Common myeloid progenitor, CD34-positive (primary cell): ENCODE measurements at places on chromosomes 6 and 20.

DNA sequence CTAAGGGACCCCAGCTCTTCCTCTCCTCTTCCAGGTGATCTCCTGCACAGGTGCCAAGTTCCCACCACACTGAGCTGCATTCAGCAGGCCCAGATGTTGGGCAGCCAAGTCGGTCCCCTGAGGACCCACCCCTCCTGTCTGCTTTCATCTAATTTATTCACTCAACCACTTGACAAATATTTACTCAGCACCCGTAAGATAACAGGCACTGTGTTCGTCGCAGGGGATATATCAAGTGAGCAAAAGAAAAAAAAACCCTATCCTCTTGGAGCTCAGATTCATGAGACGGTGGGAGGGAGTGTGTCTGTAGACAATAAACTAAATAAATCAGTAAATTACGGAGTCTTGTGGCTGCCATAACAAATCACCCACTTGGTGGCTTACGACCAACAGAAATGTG is 143.6 kb downstream of the MRPL14 start:
- H3K27ac ChIP-seq = no peak overlapping the region
- no peak for DNase-seq
- H3K4me3 ChIP-seq = no peak overlapping the region
- no peaks in the 10 kb centered on the region for H3K27me3 ChIP-seq

- DNase-seq = no peak
- no peaks in the 10 kb centered on the region for H3K27me3 ChIP-seq
- H3K27ac ChIP-seq = no peak overlapping the region
- no peaks in the 10 kb centered on the region for H3K36me3 ChIP-seq
- H3K4me1 ChIP-seq = no peaks in the 10 kb centered on the region
- no peak overlapping the region for H3K4me3 ChIP-seq
These were observed 129.0 kb upstream of the RREB1 start for GRCh38 chr6:6978731-6979130.

DNA sequence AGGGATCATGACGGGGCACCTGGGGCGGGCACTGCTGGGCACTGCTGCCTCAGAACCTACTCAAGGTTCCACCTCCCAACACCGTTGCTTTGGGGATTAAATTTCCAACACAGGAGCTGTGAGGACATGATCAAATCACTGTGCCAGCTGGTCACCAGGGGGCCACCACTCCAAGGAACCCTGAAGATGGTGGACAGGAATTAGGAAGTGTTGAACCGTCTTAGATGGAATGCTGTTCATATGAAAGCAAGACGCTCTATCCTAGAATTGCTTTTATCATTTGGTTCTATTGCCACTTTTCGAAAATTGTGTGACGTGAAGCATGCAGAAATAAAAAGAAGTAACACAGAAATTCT is 140.3 kb downstream of the DLL1 start:
- no peaks in the 10 kb centered on the region for H3K36me3 ChIP-seq
- no peaks in the 10 kb centered on the region for H3K4me1 ChIP-seq
- no peak for DNase-seq
- no peak overlapping the region for H3K27ac ChIP-seq
- H3K27me3 ChIP-seq = peaks cover 19% of the 10 kb centered on the region

- no peaks in the 10 kb centered on the region for H3K36me3 ChIP-seq
- H3K4me1 ChIP-seq = no peaks in the 10 kb centered on the region
- H3K27me3 ChIP-seq = peaks cover 2% of the 10 kb centered on the region
- H3K27ac ChIP-seq = no peak overlapping the region
- DNase-seq = no peak
- H3K4me3 ChIP-seq = no peak overlapping the region
These were observed 149.4 kb downstream of the SMOC2 start for GRCh38 chr6:168590406-168590805.

DNA sequence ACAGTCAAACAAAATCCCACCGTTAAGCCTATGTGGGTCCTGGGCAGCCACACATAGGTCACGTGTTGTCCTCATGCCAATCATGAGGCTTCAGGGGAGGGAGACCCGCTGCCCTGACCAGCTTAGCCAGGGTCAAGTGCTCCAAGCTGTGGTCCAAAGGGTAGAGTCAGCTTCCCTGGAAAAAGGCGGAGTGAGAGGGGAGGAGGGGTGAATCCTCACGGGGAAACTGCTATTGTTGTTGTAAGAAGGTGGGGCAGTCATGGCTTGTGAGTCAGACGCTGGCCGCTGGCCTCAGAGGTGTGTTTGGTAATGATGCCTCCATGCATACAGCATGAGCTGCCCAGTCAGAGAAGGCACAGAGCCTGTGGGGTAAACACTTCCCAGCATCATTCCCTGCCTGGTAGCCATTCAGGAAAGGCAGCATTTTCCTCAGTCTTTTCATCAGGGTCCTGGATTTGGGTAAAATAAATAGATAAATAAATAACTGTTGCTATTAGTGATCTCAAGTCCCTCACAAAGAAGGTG is 8.7 kb downstream of the CST3 start:
- H3K4me3 ChIP-seq = no peak overlapping the region
- no peaks in the 10 kb centered on the region for H3K4me1 ChIP-seq
- no peaks in the 10 kb centered on the region for H3K27me3 ChIP-seq
- DNase-seq = no peak

DNA sequence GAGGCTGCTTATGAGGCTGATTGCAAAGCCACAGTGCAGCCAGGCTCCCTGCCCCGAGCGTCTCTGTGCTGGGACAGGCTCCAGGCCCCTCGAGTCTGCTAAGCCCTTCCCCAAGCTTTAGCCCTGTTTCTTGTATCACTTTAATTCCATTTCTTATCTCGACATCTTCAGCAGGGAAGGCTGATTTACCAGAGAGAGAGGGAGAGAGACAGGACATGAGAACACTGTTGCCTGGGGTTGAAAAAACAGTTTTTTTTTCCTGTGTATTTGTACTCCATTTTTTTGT is 386.5 kb downstream of the SMOC2 start:
- H3K36me3 ChIP-seq = no peaks in the 10 kb centered on the region
- H3K4me1 ChIP-seq = no peaks in the 10 kb centered on the region
- DNase-seq = no peak
- no peak overlapping the region for H3K4me3 ChIP-seq

GRCh38 chr6:45420083-45420908 is 42.6 kb upstream of the SUPT3H start:
- H3K27ac ChIP-seq = no peak overlapping the region
- DNase-seq = no peak
- H3K36me3 ChIP-seq = no peaks in the 10 kb centered on the region
- peaks cover 50% of the 10 kb centered on the region for H3K4me1 ChIP-seq
- H3K27me3 ChIP-seq = no peaks in the 10 kb centered on the region
- peak overlapping the region; percentile 93 for H3K4me3 ChIP-seq

- no peak for DNase-seq
- H3K36me3 ChIP-seq = no peaks in the 10 kb centered on the region
- no peak overlapping the region for H3K4me3 ChIP-seq
- no peaks in the 10 kb centered on the region for H3K4me1 ChIP-seq
- no peak overlapping the region for H3K27ac ChIP-seq
- H3K27me3 ChIP-seq = no peaks in the 10 kb centered on the region
These were observed 711.1 kb downstream of the EPHA7 start for GRCh38 chr6:92708270-92708669.

- DNase-seq = no peak
- no peak overlapping the region for H3K4me3 ChIP-seq
- H3K27me3 ChIP-seq = no peaks in the 10 kb centered on the region
- no peaks in the 10 kb centered on the region for H3K36me3 ChIP-seq
- H3K27ac ChIP-seq = no peak overlapping the region
- peaks cover 8% of the 10 kb centered on the region for H3K4me1 ChIP-seq
These were observed 115.1 kb upstream of the MAP3K7 start for GRCh38 chr6:90701926-90702325.

DNA sequence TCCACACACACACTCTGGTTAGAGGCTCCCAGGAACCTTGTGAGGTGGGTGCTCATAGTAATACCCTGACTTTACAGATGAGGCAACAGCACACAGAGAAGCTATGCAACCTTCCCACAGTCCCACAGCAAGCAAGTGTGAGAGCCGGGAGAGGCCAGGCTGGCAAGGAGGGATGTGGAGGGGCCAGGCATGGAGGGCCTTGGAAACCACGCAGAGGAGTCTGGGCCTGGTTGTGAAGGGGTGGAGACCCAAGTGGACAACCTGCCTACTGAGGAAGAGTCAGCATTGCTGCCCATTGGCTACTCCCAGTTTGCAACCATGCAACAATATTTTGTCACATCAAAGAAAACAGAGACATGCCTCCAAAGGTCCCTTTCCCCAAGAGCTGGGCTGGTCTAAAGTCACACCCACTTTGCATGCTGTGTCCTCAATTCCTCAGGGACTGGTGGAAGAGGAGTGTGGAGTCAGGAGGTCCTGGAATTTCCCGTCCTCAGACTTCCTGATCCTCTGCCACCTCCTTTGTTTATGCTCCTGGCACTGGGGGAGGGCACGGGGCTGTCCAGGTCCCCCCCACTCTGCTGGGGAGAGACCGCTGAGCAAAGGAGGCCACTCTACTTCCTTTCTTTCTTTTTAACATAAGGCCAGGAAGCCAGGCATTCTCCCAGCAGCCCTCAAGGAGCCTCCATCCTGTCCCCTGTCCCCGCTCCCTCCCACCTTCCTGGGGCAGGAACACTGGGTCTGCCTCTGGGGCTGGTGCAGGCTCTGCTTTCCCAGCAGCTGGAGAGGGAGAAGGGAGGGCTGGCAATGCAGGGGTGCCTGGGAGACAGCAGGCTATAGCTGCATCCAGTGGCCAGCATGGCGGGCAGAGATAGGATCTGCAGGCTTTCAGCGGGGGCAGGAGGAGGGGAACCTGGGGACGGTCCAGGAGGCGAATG is 68.3 kb downstream of the NOL4L start:
- no peaks in the 10 kb centered on the region for H3K27me3 ChIP-seq
- no peak overlapping the region for H3K27ac ChIP-seq
- no peak for DNase-seq

DNA sequence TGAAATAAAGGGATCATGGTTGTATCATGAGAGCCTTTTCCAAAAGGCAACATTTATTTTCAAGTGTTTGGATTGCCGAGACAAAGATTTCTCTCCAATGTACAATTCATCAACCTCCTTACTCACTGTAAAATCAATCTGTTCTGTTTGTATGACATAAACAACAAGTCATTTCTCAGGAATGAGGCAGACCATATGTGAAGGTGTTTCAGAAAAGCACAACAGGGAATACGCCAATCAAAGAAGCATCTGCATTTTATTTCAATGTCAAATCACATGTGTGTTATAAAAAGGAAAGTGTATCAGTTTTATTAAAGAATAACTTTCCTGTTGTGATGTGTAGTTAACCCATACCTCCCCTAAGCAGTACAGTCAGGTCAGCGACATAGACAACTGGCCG is 653.7 kb downstream of the TFAP2A start:
- no peak overlapping the region for H3K27ac ChIP-seq
- H3K4me3 ChIP-seq = no peak overlapping the region
- H3K36me3 ChIP-seq = no peaks in the 10 kb centered on the region
- DNase-seq = no peak
- H3K4me1 ChIP-seq = no peaks in the 10 kb centered on the region
- no peaks in the 10 kb centered on the region for H3K27me3 ChIP-seq

DNA sequence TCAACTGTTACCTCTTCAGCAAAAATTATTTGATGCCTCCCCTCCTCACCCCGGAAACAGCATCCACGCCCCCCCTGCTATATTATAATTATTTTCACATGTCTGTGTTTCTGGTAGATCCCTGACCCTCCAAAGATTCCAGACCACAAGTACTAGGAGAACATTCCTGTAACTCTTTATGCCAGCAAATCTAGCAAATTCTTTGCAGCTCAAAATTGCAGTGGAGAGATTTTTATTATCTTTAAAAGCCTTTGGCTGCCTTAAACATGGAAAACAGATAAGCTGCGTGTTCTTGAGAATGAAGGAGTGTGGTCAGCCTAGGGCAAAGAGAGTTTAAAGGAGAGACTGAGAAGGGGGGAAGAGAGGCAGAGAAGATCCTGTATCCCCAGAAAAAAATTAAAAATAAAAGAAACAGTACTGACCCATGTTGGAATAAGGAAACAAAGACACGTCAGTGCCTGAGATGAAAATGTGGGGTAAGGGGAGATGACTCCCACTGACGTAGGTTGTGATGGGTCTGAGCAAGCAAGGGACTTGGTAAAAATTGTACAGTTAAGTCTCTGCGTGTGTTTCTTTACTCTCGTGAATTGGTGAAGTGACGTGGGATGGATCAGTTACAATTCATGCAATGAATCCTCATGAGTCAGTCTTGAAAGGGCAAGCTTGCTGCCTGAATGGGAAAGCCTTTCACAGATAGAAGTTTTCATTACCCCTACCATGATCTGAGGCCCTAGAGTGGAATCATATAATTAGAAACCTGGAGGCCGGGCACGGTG is 8.3 kb downstream of the ID4 start:
- no peak overlapping the region for H3K4me3 ChIP-seq
- no peak for DNase-seq
- no peaks in the 10 kb centered on the region for H3K4me1 ChIP-seq
- H3K36me3 ChIP-seq = no peaks in the 10 kb centered on the region

GRCh38 chr6:113691260-113691656 is 165.9 kb upstream of the MARCKS start:
- no peak for DNase-seq
- H3K36me3 ChIP-seq = no peaks in the 10 kb centered on the region
- no peaks in the 10 kb centered on the region for H3K4me1 ChIP-seq
- H3K27me3 ChIP-seq = no peaks in the 10 kb centered on the region
- H3K4me3 ChIP-seq = no peak overlapping the region
- H3K27ac ChIP-seq = no peak overlapping the region

DNA sequence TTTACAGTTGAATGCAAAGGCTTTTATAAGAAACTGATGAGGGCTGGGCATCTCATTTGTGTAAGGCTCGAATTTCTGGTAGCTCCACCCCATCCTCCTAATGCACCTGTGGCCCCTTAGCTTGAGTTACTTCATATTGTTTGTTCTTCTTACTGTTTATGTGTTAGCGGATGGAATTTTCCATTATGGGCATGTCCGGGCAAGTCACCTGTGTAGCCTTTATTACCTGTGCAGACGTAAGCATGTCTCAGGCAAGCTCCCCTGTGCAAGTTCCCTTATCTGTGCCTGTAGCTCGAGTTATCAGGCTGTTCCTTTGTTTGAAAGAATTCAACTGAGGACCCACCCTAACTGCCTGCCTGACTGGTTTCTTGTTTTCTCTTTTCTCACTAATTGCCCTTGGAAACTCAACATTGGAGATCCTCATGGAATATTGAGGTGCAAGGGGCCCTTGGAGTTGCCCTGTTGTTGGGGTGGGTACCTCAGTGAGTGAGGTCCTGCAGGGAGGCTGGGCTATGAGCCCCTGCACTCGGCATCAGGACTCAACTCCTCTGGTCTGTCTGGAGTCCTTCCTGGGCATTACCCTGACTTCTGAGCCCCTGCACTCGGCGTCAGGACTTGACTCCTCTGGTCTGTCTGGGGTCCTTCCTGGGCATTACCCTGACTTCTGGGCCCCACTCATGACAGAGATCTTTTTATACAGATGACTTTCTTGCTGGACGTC is 207.9 kb upstream of the SULF2 start:
- DNase-seq = no peak
- no peak overlapping the region for H3K4me3 ChIP-seq
- no peaks in the 10 kb centered on the region for H3K27me3 ChIP-seq
- no peaks in the 10 kb centered on the region for H3K4me1 ChIP-seq
- H3K27ac ChIP-seq = no peak overlapping the region
- no peaks in the 10 kb centered on the region for H3K36me3 ChIP-seq
